ENCODE measurements at places on chromosomes 7 and 10. TPM values are rescaled to one million over a fixed set of nuclear protein-coding genes. Genes with fewer than 3 reads are reported as not detected.

The DAGLB gene
- 21.5 TPM for total RNA-seq

The PSPH gene
- total RNA-seq = 33.6 TPM

The GJD4 gene
- not detected for total RNA-seq

The C10orf67 gene
- total RNA-seq = not detected

GRCh38 chr7:125605241-125605640 is 675.6 kb upstream of the POT1 start:
- no peak for DNase-seq

- no peak for DNase-seq
These were observed 35.2 kb downstream of the MGAM start for GRCh38 chr7:142030848-142031247.

DNA sequence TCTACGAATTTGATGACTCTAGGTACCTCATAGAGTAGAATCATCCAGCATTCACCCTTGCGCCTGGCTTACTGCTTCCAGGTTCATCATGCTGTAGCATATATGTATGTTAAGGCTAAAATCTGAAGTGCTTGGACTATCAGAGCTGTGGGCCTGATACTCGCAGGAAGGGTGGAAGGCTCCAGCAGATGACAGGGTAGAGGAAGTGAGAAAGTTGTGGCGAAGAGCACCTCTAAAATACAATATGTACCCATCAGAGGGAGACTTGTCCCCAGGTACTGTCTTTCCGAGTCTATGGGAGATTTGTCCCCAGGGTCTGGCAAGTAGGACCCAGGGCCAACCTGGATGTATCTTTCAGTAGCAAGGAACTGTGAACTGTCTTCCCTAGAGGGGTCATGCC is 48.1 kb upstream of the PLEKHA1 start:
- peak; percentile 30 for DNase-seq

- no peak for DNase-seq
These were observed 170.5 kb downstream of the CCDC7 start for GRCh38 chr10:32616438-32616837.

GRCh38 chr7:133320891-133321290 is 68.0 kb downstream of the EXOC4 start:
- no peak for DNase-seq

- no peak for DNase-seq
These were observed 105.1 kb downstream of the PIP4K2A start for GRCh38 chr10:22609251-22609650.

GRCh38 chr7:137482466-137482865 is 138.9 kb upstream of the PTN start:
- no peak for DNase-seq

DNA sequence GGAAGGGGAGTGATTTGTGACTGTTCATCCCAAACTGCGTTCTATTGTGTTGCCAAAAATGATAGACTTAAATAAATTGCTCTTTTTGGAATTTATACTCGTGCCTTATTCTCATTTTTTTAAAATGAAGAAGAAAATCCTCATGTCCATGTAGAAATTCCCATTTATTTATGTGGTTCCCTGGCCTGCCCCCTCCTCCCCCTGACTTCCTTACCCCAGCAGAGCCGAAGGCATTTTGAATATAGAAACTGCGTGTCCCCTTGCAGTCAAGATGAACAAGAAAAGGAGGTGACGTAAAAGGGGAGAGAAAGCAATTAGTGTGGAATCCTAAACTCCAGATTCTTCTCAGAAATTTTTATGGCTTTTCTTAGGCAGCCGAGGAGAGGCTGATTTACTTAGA is 126.1 kb downstream of the FAM204A start:
- no peak for DNase-seq

DNA sequence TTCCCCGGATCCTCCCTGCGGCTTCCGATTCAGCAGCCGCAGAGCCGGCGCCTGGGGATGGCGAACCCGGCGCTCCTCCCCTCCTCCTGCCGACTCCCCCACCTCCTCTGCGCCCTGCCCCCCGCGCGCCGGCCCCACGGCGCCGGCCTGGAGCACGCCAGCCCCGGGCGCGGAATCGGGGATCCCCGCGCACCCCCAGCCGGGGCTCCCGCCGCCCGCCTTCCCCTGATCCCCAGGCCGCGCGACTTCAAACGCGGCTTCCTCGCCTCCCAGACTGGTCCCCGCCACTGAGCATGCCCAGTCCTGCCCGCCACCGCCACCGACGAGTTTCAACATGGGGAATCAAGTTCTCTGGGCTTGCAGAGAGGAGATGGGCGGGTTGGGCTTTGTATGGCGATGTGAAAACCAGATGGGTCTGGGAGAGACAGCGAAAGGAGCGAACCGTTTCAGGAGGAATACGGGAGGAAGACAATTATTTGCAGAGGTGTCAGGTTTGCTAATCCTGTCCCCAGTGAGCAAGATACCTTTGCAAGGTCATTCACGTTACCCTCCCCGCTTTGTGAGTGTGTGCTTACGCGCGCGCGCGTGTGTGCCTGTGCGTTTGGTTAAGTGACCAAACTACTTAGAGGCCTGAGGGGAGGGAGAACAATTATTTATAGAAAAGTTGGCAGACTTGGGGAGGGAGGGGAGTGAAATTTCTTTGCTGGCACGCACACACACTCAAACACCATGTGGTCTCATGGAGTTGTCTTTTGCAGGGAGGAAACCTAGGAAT is at the start of gene PANK1:
Gene PANK1 (minus strand): TSS at position 276 of the 775 bp plus-strand sequence. CDS start 351 bp downstream, outside the sequence.
- DNase-seq = peak; percentile 93

Data from osteocyte (in vitro differentiated cells).